ENCODE measurements at places on chromosomes 2 and 18.

- DNase-seq, result no peak
Measured at GRCh38 chr18:56286775-56287325, 351.5 kb downstream of the TXNL1 start.

DNA sequence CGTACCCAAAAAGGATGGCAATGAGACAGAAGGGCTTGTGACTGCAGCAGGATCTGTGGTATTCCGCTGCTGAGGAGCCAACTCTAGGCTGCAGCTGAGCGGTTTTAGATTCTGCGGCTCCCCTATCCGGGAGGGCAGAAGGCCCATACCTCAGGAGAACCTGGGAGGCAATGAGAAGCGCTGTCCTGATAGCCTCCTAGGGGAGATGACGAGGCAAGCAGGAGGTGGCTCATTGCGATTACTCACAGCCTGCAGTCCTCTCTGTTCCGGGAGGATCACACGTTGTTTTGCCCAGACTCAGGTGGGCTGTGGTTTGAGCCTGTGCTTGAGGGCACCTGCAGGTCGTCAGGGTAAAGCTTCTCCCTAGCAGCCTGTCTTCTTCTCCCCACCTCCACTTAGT, 65.1 kb downstream of the COA5 start:
- no peak for DNase-seq

- no peak for DNase-seq
Measured at GRCh38 chr2:59744436-59744835, 809.0 kb downstream of the BCL11A start.

- no peak for DNase-seq
Measured at GRCh38 chr2:30559544-30560275, 112.7 kb downstream of the LCLAT1 start.

DNA sequence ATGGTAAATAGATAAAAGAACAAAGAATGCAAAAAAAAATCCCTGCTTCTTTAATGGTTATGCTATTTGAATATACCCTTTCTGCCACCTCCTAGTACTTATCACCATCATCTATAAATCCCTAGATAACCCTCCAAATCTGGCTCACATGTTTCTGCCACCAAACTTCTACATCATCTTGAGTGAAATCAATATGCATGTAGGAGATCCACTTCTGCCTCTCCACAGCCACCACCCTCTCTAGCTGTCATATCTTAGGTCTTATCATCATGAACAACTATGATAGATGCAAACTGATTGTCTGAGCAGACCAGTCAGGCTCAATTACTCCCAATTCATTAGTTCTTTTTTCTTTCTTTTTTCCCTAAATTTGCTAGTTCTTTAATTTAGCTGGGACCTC, 55.3 kb downstream of the STRN start:
- no peak for DNase-seq

DNA sequence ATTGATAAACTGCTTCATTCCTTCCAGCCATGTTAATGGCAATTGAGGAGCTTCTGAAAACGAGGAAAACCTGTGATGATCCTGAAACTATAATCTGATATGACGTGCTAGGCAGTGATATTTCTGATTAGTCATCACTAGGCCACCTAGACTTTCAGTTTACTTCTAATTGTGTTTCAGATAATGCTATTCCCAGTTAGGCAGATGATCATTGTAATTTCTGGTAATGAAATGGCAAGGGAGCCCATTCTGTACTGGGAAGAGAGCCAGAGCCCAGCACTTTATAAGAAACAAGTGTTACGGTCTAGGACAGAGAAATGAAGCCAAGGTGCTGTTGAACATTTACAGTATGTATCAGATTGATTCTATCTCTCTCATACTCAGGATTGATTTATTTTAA, 106.2 kb downstream of the CPO start:
- DNase-seq, result no peak

DNA sequence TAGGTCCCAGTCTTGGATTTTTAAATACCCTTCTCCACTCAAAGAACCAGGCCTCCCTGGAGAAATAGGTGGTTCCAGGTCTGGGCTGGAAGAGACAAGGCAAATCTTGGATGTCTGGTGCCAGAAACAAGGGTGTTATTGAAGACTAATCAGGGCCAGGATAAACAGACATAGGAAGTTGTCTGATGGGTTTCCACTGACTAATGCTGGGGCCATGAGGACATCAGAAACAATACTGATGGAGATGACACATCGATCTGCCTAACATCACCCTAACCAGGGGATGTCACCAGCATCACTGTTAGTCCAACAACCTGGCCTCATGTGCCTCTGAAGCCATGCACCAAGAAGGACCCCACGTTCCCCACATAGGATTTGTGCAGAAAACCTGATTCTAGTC, 42.5 kb upstream of the GLI2 start:
- no peak for DNase-seq

DNA sequence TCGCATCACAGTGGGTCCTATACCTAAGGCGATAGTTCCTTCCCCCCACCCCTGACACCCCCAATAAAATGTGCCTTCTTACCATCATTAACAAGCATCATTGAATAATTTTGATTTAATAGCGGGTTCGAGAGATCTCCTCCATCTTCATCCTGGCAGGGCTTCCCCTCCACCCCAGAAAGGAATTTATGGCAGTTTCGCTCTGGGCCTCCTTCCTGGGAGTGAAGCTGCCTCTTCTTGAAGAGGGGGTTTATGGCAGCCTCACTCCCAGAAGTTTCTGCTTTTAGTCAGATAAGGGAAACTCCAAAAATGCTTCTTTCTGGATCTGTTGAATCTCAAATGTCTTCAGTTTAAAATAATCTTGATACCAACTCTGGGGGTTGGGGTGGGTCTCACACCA, 45.7 kb downstream of the RRM2 start:
- no peak for DNase-seq

DNA sequence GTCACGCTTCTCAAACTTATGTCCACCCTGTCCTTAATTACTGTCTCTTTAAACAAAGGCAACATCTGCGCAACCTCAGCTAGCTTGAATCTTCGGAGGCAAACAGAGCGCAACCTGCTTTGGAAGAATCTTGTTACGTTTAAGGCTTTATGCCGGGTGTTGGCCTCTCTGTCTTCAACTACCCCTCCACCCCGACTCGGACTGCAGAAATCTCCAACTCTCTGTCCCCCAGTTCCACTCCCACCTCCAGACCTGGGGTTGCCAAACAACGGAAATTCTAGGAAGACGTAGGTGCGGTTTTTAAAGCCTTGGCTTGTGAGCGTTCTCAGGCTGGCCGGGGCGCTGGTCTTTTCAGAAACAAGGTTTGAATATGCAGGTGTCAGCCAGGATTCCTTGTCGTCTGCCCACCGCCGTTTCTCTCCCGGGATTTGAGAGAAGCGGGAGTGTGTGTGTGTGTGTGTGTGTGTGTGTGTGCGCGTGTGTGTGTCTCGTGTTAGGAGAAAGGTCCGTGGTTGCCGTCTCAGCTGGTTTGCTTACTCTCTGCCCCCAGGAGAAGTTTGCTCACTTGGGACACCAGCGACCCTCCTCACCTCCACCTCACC, 1.1 kb upstream of the ONECUT2 start:
- no peak for DNase-seq

DNA sequence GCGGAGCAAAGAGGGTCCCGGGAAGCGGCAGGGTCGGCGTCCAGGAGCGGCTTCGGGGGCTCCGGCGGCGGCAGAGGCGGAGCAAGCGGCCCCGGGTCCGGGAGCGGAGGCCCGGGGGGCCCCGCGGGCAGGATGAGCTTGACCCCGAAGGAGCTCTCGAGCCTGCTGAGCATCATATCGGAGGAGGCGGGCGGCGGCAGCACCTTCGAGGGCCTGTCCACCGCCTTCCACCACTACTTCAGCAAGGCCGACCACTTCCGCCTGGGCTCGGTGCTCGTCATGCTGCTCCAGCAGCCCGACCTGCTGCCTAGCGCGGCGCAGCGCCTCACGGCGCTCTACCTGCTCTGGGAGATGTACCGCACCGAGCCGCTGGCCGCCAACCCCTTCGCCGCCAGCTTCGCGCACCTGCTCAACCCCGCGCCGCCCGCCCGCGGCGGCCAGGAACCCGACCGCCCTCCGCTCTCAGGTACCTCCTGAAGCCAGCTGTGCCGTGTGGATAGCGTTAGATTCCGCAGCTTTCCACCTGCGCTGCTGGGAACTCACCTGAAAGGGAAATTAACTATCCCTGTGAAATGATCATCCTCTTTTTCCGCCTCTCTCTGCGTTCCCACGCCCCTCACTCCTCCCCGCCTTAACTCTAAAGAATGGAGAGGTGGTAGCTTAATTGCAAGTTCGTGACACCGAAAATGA, 472 bp downstream of the CNOT11 start:
- DNase-seq, result no peak

- no peak for DNase-seq
Measured at GRCh38 chr2:18001671-18002070, 123.2 kb downstream of the KCNS3 start.

- DNase-seq, result no peak
Measured at GRCh38 chr2:19124135-19124534, 234.3 kb downstream of the OSR1 start.

- no peak for DNase-seq
Measured at GRCh38 chr18:77032181-77032701, 100.3 kb downstream of the MBP start.

DNA sequence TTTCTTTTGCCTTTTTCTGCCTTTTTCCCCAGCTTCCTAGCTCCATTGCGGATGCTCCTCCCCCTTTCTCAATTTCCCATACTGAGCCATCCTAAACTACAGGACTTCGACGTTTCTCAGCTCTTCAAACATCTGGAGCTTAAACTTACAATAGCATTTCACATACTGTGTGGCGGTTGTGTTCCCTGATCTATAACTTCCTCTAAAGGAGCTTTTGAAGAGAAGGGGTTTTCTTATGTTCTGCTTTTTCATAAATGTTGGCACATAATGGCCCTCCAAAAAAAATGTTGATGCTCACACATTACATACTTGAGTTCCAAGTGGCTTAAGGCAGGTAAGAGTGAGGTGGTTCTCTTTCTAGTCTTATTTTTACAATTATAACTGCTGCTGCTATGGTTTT, 87.4 kb downstream of the RNF144A start:
- DNase-seq, result no peak

DNA sequence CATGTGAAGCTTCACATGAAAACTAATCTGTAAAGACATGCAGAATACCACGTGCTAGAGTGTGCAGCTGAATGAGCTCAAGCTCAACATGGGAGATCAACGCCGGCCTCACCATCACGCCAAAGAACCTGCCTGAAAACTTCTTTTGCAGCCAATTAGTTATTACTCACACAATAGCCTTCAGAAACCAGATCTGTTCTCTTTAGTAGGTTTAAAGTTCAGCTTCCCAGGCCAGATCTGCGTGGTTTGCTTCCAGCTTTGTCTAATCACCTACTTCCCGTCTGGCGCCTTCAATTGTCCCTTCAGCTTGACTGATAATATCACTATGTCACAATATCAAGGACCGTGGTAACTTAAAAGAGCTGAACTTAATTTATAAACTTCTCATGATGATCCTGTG, 68.0 kb upstream of the ZNF236 start:
- DNase-seq, result no peak

DNA sequence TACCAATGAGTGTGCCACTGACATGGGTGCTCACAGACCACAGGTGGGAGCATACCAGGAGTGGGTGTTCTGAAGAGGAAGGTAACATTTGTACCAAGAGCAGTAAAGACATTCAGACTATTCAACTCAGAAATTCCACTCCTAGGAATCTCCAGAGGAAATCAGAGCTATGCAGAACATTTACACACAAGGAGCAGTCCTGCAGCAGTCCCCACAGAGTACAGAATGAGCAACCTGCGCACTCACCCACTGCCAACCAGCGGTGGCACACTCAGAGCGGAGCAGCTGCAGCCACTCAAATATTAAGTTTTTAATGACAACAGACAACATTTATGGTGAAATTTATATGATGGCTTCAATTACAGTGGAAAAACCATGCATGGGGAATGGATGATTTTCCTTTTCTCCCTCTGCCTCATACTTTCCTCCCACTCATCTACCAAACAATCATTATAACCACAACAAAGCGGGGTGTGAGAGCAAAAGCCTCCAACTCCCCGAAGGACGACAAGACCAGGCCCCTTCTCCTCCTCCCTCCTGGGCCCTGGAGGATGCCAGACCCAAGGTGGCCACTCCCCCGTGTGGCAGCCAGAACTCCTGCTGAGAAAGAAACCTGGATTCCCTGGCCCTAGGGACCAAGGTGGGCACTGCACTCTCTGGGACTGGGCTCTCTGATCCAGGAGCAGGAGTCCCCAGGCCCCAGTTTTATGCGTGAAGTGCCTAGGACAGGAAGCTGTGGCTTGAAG, 5.4 kb downstream of the HS6ST1 start:
- DNase-seq, result no peak

- no peak for DNase-seq
Measured at GRCh38 chr2:161407597-161407996, 8.5 kb upstream of the TBR1 start.

DNA sequence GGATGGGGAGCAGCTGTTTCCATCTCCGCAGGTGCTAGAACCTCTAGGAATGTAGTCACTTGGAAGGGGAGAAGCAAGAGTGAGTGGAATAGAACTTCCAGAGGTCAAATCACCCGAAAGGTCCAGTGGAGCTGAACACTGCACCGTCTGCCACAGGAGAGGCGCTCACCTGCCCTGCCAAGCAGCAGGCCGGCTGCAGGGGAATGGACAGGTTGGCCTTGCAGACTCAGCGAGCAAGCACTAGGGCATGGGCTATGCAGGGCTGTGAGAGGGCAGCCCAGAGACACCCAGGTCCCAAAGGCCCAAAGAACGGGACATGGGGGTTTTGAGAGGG, 214.2 kb downstream of the TNS1 start:
- no peak for DNase-seq

- DNase-seq, result no peak
Measured at GRCh38 chr2:28676152-28676835, 75.3 kb upstream of the PPP1CB start.

DNA sequence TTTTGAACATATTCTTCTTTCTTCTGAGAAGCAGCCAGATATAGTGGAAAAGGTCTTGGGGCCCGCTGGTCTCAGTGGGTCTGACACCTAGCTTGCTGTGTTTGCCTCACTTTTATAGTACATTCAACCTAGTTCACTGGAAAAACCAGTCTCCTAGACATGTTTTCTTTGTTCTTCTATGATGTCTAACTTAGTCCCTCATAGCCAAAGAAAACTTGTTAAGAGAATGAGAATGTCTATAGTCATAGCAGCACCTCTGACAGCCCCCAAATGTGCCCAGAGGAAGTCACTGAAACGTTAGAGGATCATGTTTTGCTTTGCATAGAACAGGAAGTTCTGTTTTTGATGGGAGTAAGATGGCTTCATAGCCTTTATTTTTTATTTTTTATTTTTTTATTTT, 40.3 kb downstream of the TNFRSF11A start:
- DNase-seq, result no peak

DNA sequence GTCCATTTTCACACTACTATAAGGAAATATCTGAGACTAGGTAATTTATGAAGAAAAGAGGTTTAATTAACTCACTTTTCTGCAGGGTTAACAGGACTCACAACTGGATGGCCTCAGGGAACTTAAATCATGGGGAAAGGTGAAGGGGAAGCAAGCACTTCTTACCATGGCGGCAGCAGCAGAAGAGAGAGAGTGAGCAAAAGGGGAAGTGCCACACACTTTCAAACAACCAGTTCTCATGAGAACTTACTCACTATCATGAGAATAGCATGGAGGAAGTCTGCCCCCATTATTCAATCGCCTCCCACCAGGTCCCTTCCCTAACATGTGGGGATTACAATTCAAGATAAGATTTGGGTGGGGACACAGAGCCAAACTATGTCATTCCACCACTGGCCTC, 55.1 kb upstream of the NETO1 start:
- DNase-seq, result no peak

All from Panc1 (cell line).